Activated CD4-positive, alpha-beta T cell treated with anti-CD3 and anti-CD28 coated beads for 4 hours (primary cell): ENCODE measurements at places on chromosomes 11 and 22.

DNA sequence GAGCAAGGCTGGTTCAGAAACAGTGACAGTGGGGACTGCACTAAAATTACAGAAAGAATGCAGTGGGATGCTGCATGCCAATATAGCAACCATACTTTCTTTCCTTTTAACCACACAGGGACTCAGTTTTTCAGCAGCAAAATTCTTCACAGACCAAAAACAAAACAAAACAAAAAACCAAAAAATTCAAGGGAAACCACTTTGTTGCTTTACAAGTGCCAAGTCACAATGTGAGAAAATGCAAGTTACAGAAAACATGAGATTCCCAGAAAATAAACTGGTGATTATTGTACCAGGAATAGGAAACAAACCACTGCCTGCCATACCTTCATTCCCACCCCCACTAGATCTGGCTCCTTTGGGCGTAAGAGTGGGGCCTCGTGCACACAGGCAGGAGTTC, 52.6 kb downstream of the TENM4 start:
- no peak for DNase-seq

GRCh38 chr11:99281331-99281730, 260.6 kb downstream of the CNTN5 start:
- DNase-seq, result no peak

GRCh38 chr11:95939091-95939490, 15.2 kb upstream of the MTMR2 start:
- no peak for DNase-seq

DNA sequence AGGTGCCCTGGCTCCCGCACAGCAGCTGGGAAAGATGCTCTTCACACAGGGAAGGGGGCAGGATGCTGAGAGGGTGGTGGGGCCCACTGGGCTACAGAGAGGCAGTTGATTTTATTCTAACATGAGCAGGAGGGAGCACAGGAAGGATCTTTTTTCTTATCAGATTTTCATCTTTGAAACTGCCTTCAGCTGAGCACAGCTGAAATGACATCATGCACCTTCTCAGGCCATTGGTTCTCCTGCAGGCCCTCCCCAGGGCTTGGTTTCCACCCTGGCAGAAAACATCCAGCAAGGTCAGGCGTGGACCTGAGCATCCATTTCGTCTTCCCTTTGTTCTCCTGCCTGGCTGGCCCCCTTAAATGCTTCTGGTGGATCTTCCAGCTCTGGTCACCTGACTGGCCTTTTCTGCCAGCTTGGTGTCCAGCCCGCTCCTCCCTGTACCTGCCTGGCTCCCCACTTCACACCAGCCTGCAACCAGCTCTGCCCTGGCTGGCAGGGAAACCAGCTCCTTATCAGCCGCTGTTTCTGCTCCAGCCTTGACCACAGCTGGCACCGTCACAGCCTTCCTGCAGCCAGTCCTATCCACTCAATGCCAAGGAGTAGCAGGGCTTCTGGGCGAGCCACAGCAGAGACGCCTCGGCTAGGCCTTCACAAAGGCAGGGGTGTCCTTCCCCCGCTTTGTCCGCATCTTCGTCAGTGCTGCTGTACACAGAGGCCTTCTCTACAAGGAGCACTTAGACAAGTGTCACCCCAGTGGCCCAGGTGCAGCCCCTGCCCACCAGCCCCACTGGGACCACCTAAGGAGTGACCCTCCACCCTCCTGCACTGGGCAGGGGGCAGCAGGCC, 36.5 kb downstream of the TOM1 start:
- no peak for DNase-seq

- DNase-seq, result no peak
Measured at GRCh38 chr11:6336293-6336692, 16.0 kb upstream of the CAVIN3 start.

- DNase-seq, result no peak
Measured at GRCh38 chr22:30251711-30252110, 5.2 kb upstream of the LIF start.

GRCh38 chr22:50199829-50200460, 866 bp upstream of the SELENOO start:
- DNase-seq, result no peak

DNA sequence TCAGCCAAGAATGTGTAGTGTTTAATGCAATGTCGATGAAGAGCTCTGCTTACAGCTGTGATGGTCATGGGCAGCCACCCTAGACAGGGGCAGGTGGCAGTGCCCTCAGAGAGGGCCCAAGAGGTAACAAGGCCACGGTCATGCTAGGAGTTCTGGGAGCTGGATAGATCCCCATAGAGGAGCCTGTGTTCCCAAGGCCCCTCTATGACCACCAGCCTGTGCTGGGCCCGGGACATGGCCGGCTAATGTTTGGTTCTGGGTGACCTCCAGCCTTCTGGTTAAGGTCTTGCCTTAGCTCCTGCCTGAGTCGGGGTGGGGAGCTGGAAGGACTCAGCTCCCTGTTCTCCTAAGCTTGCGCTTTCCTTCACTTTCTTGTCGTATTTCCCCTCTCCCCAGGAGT, 65.1 kb downstream of the GRIK4 start:
- no peak for DNase-seq

DNA sequence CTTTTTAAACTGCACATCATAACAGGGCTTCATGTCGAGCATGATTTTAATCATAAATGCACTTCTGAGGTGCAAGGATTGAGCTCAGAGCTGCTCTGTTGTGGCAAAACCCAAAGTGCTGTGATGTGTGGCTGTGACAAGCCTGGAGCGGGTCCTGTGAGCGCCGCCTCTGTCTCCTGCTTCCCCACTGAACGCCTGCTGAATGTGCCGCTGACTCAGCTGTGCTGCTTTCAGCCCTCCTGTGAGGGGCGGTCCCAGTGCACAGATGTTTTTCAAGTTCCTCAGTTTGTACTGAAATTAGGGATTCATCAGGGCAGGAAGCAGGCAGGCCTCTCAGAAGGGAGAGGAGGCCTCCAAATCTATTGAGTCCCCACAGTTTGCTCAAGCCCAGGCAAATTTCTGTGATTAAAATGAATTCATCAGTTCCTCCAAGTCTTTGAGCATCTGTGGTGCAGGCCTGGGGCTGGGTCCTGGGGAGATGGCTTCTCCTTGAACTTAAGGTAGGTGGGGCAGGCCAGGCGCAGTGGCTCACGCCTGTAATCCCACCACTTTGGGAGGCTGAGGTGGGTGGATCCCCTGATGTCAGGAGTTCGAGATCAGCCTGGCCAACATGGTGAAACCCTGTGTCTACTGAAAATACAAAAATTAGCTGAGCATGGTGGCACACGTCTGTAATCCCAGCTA, 3.0 kb upstream of the GTSE1 start:
- no peak for DNase-seq

- DNase-seq, result no peak
Measured at GRCh38 chr11:112880495-112880894, 80.7 kb upstream of the NCAM1 start.

DNA sequence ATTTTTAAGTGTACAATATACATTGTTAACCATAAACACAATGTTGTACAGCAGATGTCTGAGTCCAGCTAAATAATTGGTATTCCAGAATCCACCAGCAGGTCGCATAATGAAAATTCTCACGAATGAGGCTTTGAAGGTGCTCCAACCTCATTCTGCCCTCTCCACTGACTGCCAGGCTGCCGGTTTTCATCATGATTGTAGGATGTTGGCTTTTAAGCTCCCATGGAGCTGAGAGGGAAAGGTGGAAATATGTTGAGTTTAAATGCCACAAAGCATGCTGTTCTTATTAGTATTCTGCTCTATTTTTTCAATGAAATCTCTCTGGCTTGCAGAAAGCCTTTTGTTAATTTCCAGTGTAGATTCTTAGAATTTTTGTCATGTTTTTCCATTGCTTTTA, 337.2 kb upstream of the DDI1 start:
- DNase-seq, result no peak

DNA sequence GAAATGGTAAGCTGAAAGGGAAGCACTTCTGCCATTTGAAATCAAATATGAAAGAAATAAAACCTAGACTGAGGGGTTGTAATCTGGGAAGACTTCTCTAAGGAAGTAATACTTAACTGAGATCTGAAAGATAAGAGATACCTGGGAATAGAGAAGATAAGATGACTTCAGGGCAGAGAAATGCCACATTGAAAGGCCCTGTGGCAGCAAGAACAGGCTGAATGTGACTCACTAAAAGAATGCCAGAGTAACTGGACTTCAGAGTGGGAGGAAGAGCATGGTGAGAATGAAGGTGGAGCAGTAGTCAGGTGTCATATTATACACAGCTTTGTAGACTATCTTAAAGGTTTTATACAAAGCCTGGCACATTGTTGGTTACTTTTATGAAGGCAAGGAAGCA, 17.6 kb downstream of the CALCA start:
- no peak for DNase-seq

GRCh38 chr11:62479631-62480201, 60.9 kb downstream of the SCGB1A1 start:
- no peak for DNase-seq

DNA sequence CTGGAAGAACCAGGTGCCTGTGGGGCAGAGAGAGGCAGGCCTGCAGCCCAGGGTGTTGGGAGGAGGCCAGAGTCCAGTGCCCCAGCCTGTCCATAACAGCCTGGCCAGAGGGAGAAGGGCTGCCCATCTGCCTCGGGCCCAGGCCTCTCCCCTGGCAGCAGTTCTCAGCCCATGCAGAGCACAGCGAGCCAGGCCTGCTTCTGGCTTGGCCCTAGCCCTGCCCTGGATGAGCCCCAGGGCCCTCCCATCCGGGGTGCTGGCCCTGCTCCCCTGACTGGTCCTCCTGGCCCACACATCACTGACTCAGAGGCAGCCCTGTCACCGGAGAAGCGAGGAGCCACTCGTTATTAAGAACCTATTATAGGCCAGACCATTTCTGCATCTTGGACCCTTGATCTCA, 19.7 kb upstream of the MYRF start:
- DNase-seq, result no peak

- no peak for DNase-seq
Measured at GRCh38 chr11:124533626-124534025, 9.8 kb downstream of the OR8B12 start.

- no peak for DNase-seq
Measured at GRCh38 chr11:102781676-102782075, 1.2 kb upstream of the MMP10 start.

DNA sequence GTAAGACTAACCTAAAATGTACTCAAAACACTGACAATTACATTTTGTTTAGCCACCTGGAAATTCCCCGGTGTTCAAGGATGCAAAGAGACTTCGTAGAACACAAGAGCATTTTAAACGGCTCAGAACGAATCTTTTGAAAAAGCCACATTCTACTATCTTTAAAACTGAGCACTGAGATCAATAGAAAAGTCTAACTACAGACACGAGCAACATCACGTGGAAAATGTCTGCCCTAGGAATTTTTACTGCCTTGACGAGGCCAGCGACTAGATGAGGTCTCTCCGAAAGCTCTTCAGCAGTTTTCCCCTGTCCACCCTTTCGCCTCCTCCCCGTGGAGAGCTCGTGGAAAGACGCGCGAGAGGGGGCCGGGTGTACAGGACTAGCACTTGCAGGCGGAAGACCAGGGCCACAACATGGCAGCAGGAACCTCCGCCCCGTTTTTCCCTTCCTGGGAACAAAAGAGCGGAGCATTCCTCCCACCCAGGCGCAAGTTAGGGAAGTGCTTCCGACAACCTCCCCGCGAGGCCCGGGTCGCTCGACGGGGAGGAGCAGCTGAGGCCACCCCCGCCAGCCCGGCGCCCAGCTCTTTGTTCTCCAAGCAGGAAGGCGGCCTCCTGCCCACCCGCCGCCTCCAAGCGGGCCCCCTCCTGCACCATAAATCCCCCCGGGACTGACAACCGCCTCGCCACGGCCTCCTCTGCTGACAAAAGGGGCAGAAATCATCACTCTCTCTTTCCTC, 1.1 kb downstream of the EIF4G2 start:
- peak; percentile 35 for DNase-seq

DNA sequence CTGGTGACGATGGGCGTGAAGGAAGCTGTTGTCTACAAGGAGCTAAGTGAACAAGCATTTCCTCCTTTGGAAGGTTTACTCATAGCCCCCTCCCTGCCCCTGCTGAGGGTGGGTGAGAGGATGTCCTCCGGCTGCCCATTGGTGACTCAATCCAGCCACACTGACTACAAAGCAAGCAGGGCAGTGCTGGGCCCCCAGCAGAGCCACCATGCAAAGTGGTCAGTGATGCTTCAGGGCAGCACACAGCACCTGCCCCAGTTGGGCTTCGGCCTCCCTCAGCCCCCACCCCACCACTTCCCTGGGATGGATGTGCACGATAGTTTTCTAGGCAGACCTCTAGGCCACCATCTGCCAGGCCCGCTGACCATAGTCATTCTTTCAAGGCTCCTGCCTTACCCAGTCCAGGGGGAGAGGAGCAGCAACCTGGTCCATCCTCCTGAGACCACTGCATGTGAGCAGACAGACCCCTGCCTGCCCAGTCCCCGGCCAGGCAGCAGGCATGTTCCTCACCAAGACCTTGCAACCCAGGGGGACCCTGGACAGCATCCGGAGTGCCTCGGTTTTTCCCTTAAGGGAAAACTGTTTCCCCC, 125.1 kb downstream of the BCR start:
- DNase-seq, result no peak

DNA sequence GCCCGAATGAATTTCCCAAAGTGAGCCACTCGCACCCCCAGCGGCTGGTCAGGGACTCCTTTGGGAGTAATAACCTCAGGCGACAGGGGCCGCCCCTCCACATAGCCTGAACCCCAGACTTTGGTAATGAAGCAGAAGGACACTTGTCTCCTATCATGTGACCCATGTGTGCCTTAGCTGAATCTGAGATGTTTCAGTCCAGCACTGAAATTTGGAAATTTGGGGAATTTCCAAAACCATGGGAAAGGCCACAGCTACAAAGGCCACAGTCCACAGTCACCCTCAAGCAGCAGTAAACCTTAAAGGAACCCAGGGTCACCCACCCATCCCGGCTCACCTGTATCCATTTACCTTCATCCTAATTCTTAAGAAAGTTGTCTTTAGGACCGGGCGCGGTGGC, 51.4 kb upstream of the FADD start:
- DNase-seq, result no peak
